Activated CD4-positive, alpha-beta T cell treated with anti-CD3 and anti-CD28 coated beads, Interleukin-10, Interleukin-2, amounts not matched to agents 100 ng/mL and 50 ng/mL, durations not matched to agents 16 hours and 8 hours (primary cell): ENCODE measurements at places on chromosomes 13 and 19.

DNA sequence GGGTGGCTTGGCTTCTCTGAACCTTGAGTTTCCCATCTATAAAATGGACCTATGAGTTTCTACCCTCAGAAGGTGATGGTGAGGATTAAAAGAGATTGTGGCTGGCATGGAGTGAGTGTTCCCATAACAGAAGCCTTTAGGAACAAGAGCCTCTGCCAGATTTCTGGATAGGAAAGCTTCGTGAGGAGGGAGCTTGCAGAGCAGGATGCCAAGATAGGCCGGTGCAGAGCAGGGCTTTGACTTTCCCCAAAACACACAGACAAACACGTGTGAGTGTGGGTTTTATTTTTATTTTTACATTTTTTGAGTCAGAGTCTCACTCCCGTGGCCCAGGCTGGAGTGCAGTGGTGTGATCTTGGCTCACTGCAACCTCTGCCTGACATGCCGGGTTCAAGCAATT is 3.7 kb upstream of the CNN1 start:
- no peak for DNase-seq

- no peak for DNase-seq
Measured at GRCh38 chr13:103531278-103531677, 465.1 kb upstream of the SLC10A2 start.

DNA sequence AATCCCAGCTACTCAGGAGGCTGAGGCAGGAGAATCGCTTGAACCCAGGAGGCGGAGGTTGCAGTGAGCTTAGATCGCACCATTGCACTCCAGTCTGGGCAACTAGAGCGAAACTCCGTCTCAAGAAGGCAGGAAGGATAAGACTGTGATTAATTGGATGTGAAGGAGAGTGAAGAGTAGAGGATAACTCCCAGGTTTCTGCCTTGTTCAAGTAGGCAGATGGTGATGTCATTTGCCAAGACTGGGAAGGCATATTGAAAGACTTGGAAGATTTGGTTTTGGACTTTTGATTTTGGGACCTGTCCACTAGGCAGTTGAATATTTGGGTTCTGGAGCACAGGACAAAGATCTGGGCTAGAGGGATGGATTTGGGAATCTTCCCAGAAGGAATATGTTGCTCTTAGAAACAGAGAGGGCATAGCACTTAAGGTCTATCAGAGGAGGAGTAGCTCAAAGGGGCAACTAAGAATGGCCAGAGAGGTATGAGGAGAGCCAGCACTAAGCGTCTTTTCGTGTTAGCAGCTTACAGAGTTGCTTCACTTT is 20.0 kb downstream of the GARRE1 start:
- no peak for DNase-seq

DNA sequence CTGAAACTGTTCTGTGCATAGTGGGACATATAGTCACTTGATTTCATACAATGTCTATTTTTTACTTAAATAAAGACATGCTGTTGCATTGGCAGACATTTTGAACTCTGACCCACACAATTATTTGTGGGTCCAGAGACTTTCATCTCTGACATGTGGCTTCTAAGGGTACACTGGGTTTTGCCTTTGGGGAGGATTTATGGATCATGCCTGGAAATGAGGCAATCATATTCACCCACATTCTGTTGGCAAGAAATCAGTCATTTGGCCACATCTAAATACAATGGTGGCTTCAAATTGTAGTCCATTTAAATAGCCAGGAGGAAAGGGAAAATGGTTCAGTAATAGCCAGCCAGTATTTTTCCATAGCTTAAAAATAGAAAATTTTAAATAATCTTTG is 238.3 kb upstream of the KLF12 start:
- DNase-seq = no peak

- peak; percentile 37 for DNase-seq
Measured at GRCh38 chr19:18349524-18350128, 9.2 kb downstream of the PGPEP1 start.

DNA sequence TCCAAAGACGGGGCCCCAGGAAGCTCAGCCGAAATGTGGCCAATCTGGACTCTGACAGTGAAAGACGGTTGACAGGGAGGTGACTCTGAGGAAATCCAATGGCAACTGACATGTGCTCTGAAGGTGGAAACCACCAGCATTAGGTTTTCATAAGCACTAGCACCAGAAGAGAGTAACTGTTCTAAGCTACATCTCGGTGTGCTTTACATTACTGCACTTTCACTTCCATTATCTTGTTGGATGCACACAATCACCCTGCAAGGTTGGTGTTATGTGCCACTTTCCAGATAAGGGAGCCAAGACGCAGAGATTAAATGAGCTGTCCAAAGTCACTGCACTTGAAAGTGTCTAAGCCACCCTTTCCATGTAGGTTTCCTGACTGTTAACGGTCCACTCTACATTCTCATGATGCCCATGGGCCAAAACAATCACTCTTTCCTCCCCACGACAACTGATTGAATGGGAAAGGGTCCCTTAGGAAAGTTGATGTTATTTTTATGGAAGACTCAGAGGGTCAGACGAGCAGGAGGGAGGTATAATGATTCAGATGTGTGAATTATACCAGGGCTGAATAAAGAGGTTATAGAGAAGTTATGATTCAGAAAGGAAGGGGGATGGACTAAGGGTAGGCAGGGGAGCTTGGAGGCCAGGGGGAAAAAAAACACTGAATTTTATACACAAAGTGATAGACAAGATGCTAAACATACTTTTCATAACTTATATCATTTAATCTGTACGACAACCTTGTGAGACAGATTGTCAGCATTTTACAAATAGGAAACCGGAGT is 52.8 kb downstream of the RUBCNL start:
- DNase-seq = no peak

DNA sequence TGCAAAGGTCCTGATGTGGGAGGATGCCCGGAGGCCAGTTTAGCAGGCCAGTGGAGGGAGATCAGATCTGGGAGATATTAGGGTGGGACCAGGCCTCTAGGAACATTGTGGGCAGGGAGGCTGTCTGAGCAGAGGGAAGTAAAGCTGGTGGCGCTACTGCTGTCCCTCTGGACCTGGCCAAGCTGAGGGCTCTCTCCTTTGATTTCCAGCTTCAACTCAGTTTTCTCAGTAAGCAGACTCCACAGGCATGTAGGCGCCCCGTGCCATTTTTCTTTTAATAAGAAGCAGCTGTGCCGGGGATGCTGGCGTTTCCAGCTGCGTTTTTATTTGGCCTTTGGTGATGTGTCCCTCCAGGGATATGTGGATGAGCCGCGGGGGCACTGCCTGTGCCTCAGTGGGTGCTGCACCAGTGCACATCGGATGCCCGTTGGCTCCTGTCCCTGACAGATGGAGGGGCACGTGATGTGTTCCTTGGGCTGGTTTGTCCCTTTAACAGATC is 6.7 kb downstream of the DNM2 start:
- no peak for DNase-seq

- no peak for DNase-seq
Measured at GRCh38 chr19:2777952-2778683, 5.0 kb downstream of the SGTA start.

GRCh38 chr13:50527188-50527587 is 316.3 kb downstream of the DLEU7 start:
- no peak for DNase-seq

- peak; percentile 44 for DNase-seq
Measured at GRCh38 chr19:7515645-7516151, at the start of gene ZNF358. Gene ZNF358, plus strand, starts transcription at chr19:7516103. Its CDS starts 3,140 bp downstream, at chr19:7519243.

DNA sequence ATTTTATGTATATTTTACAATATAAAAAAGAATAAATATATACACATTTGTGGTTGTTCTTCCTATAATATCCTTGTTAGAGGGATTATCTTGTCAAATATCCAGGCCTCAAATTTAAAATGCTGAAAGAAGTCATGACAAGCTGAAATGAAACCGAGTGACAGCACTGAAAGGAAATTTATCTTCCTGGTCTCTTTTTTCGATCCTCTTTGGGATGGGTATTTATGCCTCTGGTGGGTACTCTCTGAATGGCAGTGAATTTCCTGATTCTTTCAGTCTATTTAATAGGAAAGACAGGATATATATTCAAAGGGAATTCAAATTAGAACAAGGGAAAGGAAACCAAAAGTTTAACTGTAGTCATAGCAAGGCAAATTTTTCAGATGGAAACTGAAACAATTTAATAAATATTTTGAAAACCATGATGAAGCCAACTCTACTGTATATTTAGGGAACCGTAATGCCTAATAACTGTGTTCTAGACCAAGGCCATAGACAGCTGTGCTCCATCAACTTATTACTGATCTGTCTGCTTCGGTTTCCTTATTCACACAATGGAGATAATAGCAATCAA is 97.9 kb downstream of the DLEU7 start:
- no peak for DNase-seq

DNA sequence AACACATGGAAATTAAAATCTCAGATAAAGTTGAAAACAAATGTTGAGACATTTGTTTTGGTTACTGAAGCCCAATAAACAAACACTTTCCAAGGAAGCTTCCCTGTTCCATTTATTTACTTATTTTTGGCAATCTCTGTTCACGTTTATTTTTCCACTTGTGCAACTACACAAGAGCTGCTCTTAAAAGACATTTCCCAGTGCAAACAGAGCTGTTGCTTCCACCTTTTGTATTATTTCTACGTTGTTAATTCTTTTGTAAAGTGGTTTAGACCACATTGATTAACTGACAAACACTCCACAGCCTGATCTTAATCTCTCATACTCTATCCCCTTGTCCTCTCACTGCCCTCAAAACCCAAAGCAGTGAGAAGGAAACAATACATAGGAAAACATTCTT is 757.6 kb downstream of the LIG4 start:
- no peak for DNase-seq

- DNase-seq = peak; percentile 16
Measured at GRCh38 chr13:27338816-27339215, 68.2 kb downstream of the RASL11A start.

DNA sequence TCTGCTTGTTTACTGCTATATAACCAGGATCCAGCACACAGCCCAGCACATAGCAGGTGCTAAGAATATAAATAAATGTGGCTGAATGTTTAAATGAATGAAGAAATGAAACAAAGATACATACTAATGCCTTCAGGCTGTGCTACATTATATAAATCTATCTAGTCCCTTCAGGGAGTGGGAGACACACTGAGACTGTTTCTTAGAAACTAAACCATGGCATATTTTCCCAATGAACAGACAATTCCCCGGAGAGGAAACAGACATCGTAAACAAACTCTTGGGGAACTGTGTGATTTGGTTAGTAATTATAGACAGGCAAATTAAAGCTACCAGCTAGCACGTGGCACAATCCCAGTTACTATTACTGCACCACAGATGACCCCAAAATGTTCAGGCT is 9.7 kb upstream of the FEM1A start:
- no peak for DNase-seq

- no peak for DNase-seq
Measured at GRCh38 chr13:69579351-69579750, 528.3 kb upstream of the ATXN8OS start.
